ENCODE measurements at places on chromosomes 1 and 21. TPM values are rescaled to one million over a fixed set of nuclear protein-coding genes. Genes with fewer than 3 reads are reported as not detected.

Gene G0S2
- total RNA-seq, result 2.4 TPM

Gene AHDC1
- total RNA-seq, result 45.9 TPM

DNA sequence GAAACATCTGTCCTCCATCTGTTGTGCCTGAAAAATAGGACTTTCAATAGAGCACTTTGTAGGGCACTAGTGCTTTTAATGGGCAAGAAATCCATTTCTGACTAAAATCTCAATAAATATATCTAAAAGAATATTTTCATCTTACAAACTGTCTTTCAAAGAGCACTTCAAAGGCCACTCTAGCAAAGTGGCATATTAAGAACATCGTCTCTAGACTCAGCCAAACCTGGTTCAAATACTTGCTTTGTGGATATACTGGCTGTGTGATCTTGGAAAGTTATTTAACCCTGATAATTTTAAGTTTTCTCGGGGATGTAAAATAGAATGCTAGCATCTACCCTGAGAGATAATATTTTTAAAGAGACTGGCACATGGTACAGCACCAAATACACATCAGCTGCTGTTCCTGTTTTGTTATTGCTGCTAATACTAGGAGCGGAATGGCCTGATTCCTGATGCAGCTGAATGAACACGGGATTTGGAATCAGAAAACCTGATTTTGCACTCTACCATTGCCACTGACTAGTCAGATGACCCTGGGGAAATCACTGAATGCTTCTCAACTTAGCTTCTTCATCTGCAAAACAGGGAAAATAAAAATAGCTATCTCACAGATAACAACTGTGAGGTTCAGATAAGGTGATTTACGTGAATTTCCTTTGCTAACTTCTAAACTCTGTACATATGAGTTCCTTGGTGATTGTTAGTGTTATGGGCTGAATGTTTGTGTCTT lies 25.2 kb upstream of the LRRC8C start:
- H3K36me3 ChIP-seq, result no peaks in the 10 kb centered on the region
- peaks cover 20% of the 10 kb centered on the region for H3K4me1 ChIP-seq
- DNase-seq, result no peak

GRCh38 chr1:210328032-210328745 lies 513 bp upstream of the HHAT start:
- H3K4me3 ChIP-seq, result peak overlapping the region; percentile 95
- no peak overlapping the region for H3K27ac ChIP-seq
- H3K36me3 ChIP-seq, result no peaks in the 10 kb centered on the region
- H3K27me3 ChIP-seq, result no peaks in the 10 kb centered on the region
- DNase-seq, result no peak

Gene GPR37L1
- total RNA-seq, result 0.33 TPM

Data from PC-9 (cell line).